ENCODE measurements at places on chromosomes 12 and 14. TPM values are rescaled to one million over a fixed set of nuclear protein-coding genes. Genes with fewer than 3 reads are reported as not detected.

Gene CLEC6A
- not detected for total RNA-seq

Gene PNMA1
- 29.0 TPM for total RNA-seq

Gene ADSS1
- total RNA-seq: 6.1 TPM

Gene GLT1D1
- total RNA-seq: not detected

Gene TAS2R10
- total RNA-seq: 1.5 TPM

Gene KIF5A
- 1.9 TPM for total RNA-seq

Gene KLHL33
- total RNA-seq: 4.5 TPM

Gene TMEM132D
- total RNA-seq: not detected

Gene C12orf60
- total RNA-seq: 0.87 TPM

Gene CLEC2A
- not detected for total RNA-seq

Gene INSM2
- total RNA-seq: not detected

Gene FBXO34
- total RNA-seq: 40.8 TPM

Gene CIROP
- total RNA-seq: not detected

Gene KRT73
- total RNA-seq: not detected

Gene DLST
- total RNA-seq: 94.8 TPM

Gene PCED1B
- not detected for total RNA-seq

Gene RNFT2
- 5.9 TPM for total RNA-seq

Gene SLC6A15
- total RNA-seq: 0.84 TPM

Gene MYO1H
- not detected for total RNA-seq

Gene LALBA
- not detected for total RNA-seq

Gene HSPB8
- 13.1 TPM for total RNA-seq

Gene KIF26A
- 4.2 TPM for total RNA-seq

Gene CCDC177
- total RNA-seq: not detected

Gene CCDC198
- not detected for total RNA-seq

Gene EMC9
- 9.6 TPM for total RNA-seq

Gene IL26
- not detected for total RNA-seq

Gene GNPNAT1
- total RNA-seq: 10.5 TPM

Gene TSPAN11
- total RNA-seq: 16.0 TPM

Gene PIK3C2G
- not detected for total RNA-seq

Gene ZNF10
- 33.1 TPM for total RNA-seq

Gene C1QL4
- not detected for total RNA-seq

Gene FAM181A
- total RNA-seq: not detected

Gene BDKRB1
- total RNA-seq: not detected

Gene NR2C1
- total RNA-seq: 93.5 TPM

Gene LRP1-AS
- total RNA-seq: not detected

Gene OTUB2
- total RNA-seq: 0.21 TPM

Gene NTS
- 4.8 TPM for total RNA-seq

Gene CLEC9A
- total RNA-seq: 0.21 TPM

Gene KLRC2
- not detected for total RNA-seq

Gene RERG
- 34.5 TPM for total RNA-seq

Gene DTX1
- 38.1 TPM for total RNA-seq

Gene MFAP5
- total RNA-seq: 895 TPM

Gene AQP6
- not detected for total RNA-seq

Gene TAS2R42
- total RNA-seq: not detected

Gene GRIP1
- total RNA-seq: 3.0 TPM

Gene LGR5
- 4.4 TPM for total RNA-seq

Gene PLEKHG7
- total RNA-seq: 1.6 TPM

Gene SLC10A1
- total RNA-seq: not detected

Gene GMFB
- 111 TPM for total RNA-seq

Gene CELA1
- total RNA-seq: not detected

Gene AGAP2
- total RNA-seq: 5.7 TPM

Gene ARHGAP9
- total RNA-seq: 40.5 TPM

Gene ORAI1
- total RNA-seq: 10.7 TPM

Gene GPR65
- 1.3 TPM for total RNA-seq

Gene ATG101
- 32.6 TPM for total RNA-seq

Gene ADCY4
- 32.0 TPM for total RNA-seq
